ENCODE measurements at places on chromosomes 6 and 20.

- no peak for DNase-seq
Measured at GRCh38 chr20:12699374-12700228, 309.2 kb upstream of the SPTLC3 start.

GRCh38 chr6:125132058-125132457 lies 21.5 kb upstream of the TPD52L1 start:
- no peak for DNase-seq

DNA sequence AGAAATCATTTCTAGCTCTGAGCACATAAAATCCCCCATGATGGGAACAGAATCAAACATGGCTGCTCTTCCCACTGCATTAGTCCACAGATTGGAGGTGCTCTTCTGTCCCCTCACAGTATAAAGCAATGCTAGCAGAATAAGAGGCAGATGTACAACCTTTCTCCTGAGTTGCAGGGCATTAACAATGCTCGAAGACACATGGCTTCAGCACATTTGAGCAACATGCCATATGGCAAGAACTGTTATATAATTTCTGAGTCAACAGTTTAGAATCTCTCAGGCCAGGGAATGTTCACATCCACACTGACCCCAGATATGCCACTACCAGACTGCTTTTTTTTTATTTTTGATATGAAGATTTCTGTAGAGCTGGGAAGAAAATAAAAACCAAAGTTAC lies 119.6 kb downstream of the KIF13A start:
- DNase-seq: no peak

DNA sequence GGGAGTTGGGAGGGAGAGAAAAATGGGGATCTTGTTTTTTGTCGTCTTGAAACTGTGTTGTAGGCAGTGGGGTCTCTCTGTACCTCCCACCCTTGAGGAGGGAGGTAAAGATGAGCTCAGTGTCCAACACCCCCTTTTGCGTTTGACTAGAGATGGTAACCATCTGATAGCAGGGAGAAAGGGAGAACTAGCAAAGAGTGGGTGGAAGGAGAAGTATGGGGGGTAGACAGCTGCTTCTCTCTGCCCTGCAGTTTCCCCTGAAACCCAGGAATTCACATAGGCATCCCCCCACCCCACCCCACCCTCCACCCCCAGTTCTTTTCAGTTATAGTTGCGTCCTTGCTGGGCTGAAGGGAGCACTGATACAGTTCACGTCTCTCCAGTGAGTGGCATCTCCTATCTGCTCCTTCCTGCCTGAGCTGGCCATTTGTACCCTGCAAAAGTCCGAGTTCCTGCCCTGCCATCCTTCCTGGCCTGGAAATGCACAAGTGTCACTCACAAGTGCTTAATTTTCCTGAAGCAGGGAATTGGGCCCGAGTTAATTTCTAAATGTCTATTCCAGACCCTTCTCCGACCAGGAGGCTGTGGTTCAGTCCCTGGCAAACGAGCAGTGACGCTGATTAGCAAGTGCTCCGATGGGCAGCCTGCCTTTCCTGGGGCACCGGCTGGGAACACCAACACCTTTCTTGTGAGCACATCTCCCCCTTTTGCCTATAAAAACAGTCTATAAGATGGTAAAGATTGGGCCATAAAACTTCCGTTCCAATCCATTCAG lies 1.5 kb downstream of the SIRPA start:
- DNase-seq: no peak

DNA sequence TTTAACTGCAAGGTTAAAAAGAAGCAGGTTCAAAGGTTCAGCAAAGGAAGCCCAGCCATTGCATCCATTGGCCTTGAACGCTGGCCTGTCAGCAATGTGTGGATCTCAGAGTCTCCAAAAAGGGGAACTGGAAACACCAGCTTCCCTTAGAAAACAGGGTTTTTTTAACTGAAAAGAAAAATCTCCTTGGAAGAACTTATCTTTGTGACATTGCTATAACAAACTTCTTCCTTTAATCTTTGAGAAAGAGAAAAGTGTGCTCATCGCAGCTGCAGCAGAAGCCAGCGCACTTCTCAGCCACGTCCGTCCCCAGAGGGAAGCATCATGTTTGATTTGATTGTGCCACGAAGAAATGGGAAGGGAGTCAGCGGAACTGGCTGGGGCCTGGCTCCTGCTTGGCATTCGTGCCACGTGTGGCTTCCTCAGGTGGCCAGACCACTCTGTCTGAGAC lies 215.0 kb downstream of the SYNDIG1 start:
- DNase-seq: no peak

DNA sequence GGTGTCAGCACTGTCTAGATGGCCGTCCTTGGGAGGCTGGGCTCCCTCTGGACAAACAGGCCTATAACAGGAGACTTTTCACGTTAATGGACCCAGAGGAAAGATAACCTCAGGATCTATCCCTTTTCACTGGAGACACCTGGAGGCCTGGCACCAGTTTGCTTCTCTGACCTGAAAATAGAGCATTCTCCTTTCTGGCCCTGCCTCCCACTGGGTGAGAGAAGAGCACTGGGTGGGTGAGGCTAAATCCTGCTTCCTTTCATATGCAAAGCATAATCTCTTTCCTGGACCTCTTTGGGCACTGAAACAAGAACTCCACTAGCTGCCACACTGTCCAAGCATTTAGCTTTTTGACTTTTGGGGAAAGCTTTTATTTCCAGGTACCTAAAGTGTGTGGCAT lies 78.3 kb downstream of the FOXO3 start:
- DNase-seq: no peak

- DNase-seq: no peak
Measured at GRCh38 chr6:146498309-146498708, 45.3 kb upstream of the RAB32 start.

GRCh38 chr20:8656335-8656734 lies 412.6 kb upstream of the PLCB4 start:
- DNase-seq: no peak

GRCh38 chr6:32603888-32604287 lies 14.2 kb upstream of the HLA-DRB1 start:
- no peak for DNase-seq

GRCh38 chr6:156598855-156599180 lies 178.4 kb upstream of the ARID1B start:
- DNase-seq: no peak

GRCh38 chr20:5146871-5147592 lies 20.2 kb downstream of the CDS2 start:
- DNase-seq: no peak

DNA sequence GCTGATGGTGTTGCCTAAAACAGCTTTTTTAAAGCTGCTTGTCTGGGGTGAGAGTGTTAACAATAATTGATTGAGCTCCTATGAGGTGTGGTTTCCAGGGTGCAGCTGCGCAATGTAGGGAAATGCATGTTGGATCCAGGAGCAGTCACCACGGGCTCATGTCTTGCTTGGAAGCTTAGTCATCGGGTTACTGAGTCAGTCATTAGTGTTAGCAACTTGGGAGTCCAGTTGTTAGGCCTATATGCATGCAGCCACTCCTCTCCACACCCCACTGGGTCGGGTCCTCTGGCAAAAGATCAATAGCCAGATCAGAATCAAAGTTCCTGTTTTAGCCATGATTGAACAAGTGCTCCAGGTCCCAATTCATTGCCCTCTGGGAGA lies 271.7 kb upstream of the CHD6 start:
- DNase-seq: no peak

- DNase-seq: no peak
Measured at GRCh38 chr6:33983109-33983716, 162.7 kb downstream of the GRM4 start.

- DNase-seq: no peak
Measured at GRCh38 chr6:143731789-143732188, 54.0 kb downstream of the PHACTR2 start.

- DNase-seq: no peak
Measured at GRCh38 chr20:41422953-41423352, 56.3 kb upstream of the EMILIN3 start.

- DNase-seq: no peak
Measured at GRCh38 chr6:38151580-38152500, 332.3 kb downstream of the ZFAND3 start.

DNA sequence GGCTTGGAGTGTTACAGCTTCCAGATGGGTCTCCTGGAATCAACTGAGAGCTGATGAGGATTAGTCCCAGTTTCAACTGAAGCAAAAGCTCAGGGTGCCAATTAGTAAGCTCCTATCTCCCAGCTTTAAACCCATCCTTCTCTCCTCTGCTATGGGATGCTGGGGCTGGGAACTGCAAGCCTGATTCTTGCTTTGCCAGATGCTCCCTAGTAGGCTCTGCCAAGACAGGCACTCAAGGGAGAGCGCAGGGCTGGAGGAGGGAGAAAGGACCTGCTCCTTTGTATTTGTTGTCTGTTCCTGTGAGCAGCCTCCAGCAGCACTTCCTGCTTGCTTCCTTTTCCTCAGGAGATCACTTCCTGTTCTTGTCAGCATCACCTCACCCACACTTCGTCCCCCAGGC lies 309.7 kb downstream of the KIF16B start:
- no peak for DNase-seq

DNA sequence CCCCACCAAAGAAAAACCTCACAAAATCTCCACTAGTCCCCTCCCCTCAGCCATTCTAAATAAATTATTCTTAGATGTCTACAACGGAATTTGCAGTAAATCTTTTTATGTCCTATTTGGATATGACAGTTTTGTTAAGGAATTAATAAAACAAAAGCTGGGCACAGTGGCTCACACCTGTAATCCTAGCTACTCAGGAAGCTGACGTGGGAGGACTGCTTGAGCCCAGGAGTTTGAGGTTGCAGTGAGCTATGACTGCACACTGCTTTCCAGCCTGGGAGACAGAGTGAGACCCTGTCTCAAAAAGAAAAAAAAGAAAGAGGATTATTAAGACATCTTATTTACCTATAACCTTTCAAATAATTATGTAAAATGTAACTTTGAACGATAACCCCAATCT lies 165.4 kb downstream of the SLC16A10 start:
- no peak for DNase-seq

DNA sequence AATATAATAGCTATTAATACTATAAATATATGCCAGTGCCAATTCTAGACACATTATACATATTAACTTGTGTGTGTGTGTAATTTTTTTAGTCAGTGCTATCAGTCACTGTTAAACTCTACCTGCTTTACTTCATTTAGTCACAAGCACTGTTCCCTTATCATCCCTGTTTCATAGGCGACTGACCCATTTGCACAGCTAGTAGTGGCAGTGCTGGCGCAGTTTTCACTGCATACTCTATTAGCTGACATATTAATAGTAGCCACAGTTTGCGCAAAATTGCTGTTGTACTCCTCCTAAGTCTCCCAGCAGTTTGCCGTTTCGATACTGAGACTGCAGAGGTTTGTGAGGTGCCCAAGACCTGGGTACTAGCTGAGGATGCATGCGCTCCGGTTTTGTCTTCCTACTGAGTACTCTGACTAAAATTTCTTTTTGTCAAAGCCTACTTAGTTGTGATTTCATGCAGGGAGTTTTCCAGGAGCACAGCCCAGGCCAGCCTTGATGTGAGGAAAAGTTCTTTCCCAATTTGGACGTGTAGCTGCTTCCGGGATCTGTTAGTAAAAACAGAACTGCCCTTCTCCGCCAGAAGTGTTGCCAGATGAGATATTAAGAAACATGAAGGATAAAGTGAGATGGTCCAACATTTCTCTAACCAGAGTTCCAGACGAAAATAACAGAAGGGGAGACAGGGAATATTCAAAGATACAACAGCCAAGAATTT lies 5.6 kb downstream of the BAG2 start:
- no peak for DNase-seq

GRCh38 chr6:128844598-128844997 lies 38.3 kb upstream of the LAMA2 start:
- no peak for DNase-seq
